ENCODE measurements at places on chromosomes 3 and 15. TPM values are rescaled to one million over a fixed set of nuclear protein-coding genes. Genes with fewer than 3 reads are reported as not detected.
A peak's percentile ranks its signal among the peaks of the same experiment; 100 is the strongest.

NEK10 gene
- total RNA-seq, result 0.28 TPM

DNA sequence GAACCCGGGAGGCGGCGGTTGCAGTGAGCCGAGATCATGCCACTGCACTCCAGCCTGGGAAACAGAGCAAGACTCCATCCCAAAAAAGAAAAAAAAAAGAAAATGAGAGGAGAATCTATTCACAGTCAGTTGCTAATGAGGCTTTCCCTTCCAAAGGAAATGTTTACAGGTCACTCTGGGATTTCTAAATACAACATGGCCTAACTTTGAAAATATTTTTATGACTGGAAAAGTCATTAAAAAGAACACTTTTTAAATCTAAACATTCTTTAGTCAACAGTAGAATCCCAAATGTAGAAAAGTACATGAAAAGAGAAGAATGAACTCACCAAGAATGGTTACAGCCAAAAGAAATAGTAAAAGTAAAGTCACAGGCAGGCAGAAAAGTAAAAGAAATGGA is 78.6 kb downstream of the PLD1 start:
- H3K36me3 ChIP-seq, result no peaks in the 10 kb centered on the region
- H3K4me3 ChIP-seq, result no peak overlapping the region
- no peaks in the 10 kb centered on the region for H3K4me1 ChIP-seq
- no peak for DNase-seq
- H3K27ac ChIP-seq, result no peak overlapping the region

DNA sequence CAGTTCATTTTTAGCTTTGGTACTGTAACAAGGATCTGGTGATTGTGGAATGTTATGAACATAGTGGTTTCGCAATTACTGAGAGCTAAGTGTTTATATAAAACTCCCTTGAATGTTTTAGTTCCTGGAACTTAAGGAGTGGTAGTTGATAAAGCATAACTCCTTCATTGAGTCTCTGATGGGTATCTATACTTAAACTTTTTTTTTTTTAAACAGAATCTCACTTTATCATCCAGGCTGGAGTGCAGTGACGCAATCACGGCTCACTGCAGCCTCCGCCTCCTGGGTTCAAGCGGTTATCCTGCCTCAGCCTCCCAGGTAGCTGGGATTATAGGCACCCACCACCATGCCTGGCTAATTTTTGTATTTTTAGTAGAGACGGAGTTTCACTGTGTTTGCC is 11.3 kb downstream of the PRKCI start:
- no peak overlapping the region for H3K27ac ChIP-seq
- no peak for DNase-seq
- H3K4me3 ChIP-seq, result no peak overlapping the region
- H3K36me3 ChIP-seq, result peaks cover 9% of the 10 kb centered on the region
- H3K4me1 ChIP-seq, result no peaks in the 10 kb centered on the region

- H3K4me3 ChIP-seq, result peak overlapping the region; percentile 51
- no peaks in the 10 kb centered on the region for H3K36me3 ChIP-seq
- H3K4me1 ChIP-seq, result peaks cover 37% of the 10 kb centered on the region
- H3K27me3 ChIP-seq, result peaks cover 19% of the 10 kb centered on the region
- no peak for DNase-seq
These were observed 11.1 kb downstream of the RYK start for GRCh38 chr3:134239538-134239937.

GRCh38 chr3:15099364-15100098 is 583 bp upstream of the RBSN start:
- no peak for DNase-seq
- H3K36me3 ChIP-seq, result peaks cover 24% of the 10 kb centered on the region
- peak overlapping the region; percentile 90 for H3K4me3 ChIP-seq
- no peaks in the 10 kb centered on the region for H3K27me3 ChIP-seq
- peak overlapping the region; percentile 93 for H3K27ac ChIP-seq

- no peaks in the 10 kb centered on the region for H3K27me3 ChIP-seq
- H3K4me3 ChIP-seq, result peak overlapping the region; percentile 23
- peak overlapping the region; percentile 49 for H3K27ac ChIP-seq
- H3K4me1 ChIP-seq, result peaks cover 36% of the 10 kb centered on the region
- peaks cover 20% of the 10 kb centered on the region for H3K36me3 ChIP-seq
- no peak for DNase-seq
These were observed 1.1 kb upstream of the ST6GAL1 start for GRCh38 chr3:186929186-186929585.

- H3K27me3 ChIP-seq, result no peaks in the 10 kb centered on the region
- DNase-seq, result no peak
- peaks cover 37% of the 10 kb centered on the region for H3K4me1 ChIP-seq
- H3K36me3 ChIP-seq, result peaks cover 21% of the 10 kb centered on the region
These were observed 589 bp downstream of the ANAPC13 start for GRCh38 chr3:134485075-134485717.

Measured in activated CD4-positive, alpha-beta T cell treated with anti-CD3 and anti-CD28 coated beads, Interleukin-2, amount 10 ng/mL, durations not matched to agents 24 days and 14 days (primary cell).